Breast epithelium (tissue), 4 donors: ENCODE measurements at places on chromosomes 3 and 15. TPM values are rescaled to one million over a fixed set of nuclear protein-coding genes. Genes with fewer than 3 reads are reported as not detected.

The GLDN gene
- 7.3 TPM for total RNA-seq

The MYLK gene
- 87.2 TPM for total RNA-seq

The RBP2 gene
- 1.3 TPM for total RNA-seq

The GAP43 gene
- not detected for total RNA-seq

The CNOT10 gene
- 18.4 TPM for total RNA-seq

The ROPN1 gene
- 2.3 TPM for total RNA-seq

GRCh38 chr3:86951322-86951721 lies 39.6 kb downstream of the VGLL3 start:
- DNase-seq: no peak

DNA sequence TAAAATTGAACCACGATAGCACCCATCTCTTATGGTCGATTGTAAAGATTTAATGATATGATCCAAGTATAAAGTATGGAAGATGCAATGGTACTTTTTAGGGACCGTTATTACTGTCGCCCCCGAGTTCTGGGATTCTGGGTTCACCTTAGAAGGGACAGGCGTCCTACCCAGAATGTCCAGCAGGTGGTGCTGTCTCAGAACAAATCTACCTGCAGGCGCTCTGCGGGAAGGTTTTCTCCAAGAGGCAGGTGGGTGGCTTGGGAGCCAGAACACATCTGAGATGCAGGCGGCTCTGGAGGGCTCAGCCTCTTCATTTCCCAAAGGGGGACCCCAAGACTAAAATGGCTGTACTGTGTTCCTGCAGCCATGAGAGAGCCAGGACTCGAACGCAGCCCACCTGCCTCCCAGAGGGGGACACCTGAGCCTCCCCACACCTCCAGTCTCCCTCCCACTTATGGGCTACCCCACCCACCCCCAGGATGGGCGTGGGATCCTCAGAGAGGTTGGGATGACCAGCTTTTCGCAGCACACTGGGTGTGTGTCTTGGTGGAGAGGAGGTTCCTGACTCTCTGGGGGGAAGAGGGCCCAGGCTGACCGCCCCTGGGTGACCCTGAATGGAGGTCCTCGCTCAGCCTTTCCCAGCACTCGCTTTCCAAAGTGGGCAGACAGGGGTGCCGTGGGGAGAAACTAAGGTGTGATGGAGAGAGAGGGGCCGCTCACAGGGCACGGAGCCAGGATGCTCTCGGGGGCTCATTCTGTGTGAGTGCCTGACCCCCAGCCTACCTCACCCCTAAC lies 28.1 kb upstream of the CORO2B start:
- DNase-seq: peak; percentile 67

DNA sequence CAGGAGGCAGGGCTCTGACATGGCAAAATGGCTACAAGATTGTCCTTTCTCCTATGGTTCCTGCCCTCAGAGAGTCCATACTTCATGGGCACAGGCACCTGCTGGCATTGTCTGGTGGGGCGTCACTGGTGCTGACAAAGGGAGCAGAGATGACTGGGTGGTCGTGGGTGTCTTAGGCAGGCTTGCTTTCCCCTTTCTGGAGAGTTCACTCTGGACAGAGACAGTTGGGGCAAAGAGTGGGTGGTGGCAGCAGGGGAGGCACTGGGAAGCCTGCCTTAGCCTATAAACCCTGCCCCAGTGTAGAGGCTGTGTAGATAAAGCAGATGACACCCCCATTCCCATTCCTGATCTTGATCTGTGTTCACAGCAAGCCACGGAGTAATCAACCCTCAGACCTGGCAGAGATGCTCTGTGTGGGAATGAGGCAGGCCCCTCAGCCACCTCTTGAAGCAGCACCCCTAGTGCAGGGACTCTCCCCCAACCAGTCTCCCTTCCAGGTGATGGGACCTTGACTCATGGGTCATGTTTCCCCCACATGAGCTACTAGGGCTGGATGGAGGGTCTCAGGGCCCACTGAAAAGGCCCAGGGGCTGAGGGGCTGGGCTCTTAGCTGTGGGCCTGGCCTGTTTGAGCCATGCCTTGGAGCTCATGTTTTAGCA lies 20.7 kb upstream of the DOCK3 start:
- no peak for DNase-seq

DNA sequence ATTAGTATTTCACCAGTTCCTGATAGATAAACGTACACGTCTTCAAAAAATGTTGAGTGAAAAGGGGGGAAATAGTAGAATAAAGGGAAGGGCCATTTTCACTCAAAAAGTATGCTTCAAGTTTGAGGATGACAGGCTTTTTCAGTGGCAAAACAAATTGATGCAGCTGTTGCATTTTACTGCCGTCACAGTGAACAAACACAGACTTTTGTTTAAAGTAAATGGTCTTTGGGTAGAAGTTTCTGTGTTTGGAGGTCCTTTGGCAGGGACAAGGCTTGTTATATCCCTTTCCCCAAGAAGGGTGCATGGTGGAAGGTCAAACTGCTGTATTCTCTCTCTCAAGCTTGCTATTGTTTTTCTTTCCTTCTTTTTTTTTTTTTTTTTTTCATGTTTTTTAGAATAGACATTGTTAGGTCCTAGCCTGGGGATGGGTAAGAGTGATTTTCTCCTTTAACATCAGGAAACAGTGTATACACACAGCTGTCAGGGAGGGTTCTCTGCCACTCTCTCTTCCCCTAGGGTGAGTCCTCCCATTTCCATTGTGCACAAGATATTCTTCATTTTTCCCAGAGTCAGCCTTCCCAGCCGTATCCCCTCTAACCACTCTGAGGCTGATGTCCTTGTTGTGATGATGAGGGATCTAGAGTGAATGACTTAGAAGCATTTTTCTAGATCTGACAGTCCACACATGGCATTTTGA lies 6.6 kb upstream of the SUCNR1 start:
- no peak for DNase-seq

GRCh38 chr15:101399431-101399830 lies 90.1 kb downstream of the PCSK6 start:
- no peak for DNase-seq

DNA sequence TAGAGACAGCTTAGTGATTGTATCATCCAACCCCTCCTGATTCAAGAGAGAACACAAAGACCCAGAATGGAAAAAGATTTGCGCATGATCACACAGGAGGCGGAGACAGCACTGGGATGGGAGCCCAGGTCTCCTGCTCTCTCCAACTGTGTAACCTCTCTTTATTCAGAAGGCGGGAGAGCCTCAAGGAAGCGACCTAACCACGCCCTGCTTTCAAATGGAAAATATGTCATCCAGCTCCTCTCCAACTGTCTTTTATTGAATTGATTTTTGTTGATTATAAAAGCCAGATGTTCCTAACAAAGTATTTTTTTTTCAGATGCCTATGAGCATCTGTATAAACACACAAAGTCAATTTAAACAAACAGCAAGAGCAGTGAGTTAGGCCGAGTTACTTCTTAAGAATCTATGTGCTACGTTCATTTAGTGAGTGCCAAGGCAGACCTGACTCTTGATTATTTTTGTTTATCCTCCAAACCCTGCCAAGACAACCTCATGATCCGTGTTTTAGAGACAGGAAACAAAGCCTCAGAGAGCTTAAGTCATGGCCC lies 74.5 kb downstream of the BFSP2 start:
- peak; percentile 58 for DNase-seq

DNA sequence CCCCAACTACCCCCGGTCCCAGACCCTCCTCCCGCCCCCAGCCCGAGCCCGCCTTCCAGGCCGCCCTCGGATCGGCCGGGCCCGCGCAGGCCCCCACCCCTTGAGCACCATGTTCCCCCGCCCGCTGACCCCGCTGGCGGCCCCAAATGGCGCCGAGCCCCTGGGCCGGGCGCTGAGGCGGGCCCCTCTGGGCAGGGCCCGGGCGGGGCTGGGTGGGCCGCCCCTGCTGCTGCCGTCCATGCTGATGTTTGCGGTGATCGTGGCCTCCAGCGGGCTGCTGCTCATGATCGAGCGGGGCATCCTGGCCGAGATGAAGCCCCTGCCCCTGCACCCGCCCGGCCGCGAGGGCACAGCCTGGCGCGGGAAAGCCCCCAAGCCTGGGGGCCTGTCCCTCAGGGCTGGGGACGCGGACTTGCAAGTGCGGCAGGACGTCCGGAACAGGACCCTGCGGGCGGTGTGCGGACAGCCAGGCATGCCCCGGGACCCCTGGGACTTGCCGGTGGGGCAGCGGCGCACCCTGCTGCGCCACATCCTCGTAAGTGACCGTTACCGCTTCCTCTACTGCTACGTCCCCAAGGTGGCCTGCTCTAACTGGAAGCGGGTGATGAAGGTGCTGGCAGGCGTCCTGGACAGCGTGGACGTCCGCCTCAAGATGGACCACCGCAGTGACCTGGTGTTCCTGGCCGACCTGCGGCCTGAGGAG lies 472 bp downstream of the CHST14 start:
- DNase-seq: peak; percentile 20

- no peak for DNase-seq
These were observed 11.3 kb upstream of the LIMD1 start for GRCh38 chr3:45583021-45583851.

DNA sequence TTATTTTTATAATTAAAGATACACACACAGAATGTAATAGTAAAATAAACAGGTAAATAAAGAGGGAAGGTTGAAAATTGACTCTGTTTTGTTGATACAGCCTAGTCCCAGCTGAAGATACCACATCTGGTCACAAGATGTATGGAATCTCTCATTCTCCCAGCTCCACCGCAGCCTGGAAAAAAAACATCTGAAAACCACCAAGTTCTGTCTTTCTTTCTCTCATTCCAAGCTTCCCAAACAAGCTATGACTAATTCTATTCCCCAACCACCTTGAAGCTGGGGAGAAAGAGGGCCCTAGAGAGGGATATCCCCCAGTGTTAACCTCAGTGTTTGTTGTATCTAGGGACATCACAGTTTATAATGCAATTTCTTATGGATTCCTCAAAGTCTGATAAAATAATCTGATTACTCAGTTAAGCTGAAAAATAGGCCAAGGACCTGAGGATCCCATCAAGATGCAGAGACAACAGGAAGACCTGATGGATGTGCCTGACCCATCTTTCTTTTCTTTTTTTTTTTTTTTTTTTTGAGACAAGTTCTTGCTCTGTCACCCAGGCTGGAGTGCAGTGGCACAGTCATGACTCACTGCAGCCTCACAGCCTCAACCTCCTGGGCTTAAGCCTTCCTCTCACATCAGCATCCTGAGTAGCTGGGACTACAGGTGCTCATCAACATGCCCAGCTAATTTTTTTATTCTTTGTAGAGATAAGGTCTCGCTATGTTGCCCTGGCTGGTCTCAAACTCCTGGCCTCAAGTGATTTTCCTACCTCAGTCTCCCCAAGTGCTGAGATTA lies 38.1 kb downstream of the SRGAP3 start:
- no peak for DNase-seq

GRCh38 chr3:32384938-32385337 lies 6.7 kb upstream of the CMTM7 start:
- no peak for DNase-seq

GRCh38 chr3:38969317-38970235 lies 82.2 kb downstream of the SCN11A start:
- DNase-seq: no peak

DNA sequence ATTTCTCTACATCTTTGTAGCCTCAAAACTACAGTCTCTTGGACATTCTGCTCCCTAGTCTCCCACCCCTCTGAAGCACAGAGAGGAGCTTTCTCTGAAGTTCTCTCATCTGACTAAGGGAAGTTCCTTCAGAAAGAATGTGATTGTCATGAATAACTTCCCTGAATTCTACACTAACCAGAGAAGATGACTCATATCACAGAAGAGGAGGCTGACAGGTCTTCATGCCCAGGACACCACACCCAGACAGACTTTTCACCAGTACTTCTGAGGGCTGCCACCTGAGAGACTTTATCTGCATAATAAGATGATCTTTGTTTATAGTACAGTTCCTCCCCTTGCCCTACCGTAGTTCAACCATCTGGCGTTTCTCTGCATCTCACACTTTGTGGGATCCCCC lies 52.8 kb downstream of the CDIN1 start:
- no peak for DNase-seq

DNA sequence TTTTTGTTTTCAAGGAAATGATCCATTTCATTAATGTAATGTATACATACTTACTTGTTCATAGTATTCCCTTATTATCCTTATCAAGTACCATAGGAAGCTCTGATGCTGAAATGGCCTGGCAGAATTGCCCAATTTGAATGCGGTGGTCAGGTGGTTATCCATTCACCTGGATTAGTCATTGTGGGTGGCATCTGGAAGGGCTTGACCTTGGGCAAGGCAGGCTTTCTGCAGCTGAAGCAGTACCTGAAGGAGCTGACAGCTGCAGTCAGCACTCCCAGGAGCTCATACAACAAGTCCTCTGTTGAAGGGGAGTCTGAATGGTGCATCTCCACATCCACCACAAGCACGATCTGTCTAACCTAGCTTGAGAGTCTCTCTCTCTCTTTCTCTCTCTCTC lies 12.2 kb upstream of the IQCF5 start:
- no peak for DNase-seq

DNA sequence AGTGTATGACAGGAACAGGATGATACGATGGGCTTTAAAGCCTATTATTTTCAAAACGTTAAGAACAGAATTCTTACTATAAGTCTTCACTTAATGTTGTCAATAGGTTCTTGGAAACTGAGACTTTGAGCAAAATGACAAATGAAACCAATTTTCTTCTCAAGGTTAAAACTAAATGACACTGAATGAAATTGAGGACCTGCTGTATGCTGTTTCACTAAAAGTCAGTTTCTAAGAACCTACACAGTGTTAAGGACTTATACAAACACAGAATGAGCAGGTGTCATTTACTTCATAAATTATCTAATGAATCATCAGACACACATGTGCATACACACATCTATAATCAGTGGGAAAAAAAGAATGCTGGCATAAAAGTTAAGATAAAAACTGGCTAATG lies 106.9 kb downstream of the RFTN1 start:
- DNase-seq: no peak

DNA sequence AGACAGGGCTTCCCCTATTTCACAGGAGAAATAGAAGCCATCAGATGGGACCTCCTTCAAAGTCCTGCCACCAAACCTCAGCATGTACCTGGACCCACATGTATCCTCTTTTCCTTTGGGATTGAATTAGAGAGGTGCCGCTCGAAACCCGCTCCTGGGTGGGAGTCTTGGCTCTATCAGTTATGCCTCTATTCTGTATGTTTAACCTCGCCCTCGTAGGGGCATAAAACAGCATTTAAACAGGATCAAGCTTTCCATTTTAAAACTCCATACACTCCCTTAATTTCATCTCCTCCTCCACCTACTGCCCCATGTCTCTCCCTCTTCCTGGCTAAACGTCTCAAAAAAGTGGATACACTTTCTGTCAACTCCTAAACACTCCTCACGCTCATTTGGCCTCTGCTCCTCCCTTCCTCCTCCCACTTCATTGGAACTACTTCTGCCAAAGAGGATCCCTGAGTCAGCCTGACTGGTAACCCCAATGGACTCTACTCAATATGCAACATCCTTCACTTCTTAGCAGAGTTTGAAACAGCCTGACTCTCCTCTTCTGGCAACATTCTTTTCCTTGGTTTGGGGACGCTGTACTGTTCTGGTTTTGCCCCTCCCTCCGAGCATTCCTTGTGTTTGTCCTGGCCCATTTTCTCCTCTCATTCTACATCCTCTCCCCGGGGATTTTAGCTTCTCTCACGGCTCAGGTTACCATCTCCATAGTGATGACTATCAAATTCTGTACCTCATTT lies 23.0 kb upstream of the MUC20 start:
- DNase-seq: no peak

GRCh38 chr3:142866841-142867631 lies 21.8 kb downstream of the PCOLCE2 start:
- no peak for DNase-seq

- no peak for DNase-seq
These were observed 40.3 kb downstream of the USP50 start for GRCh38 chr15:50506121-50506520.
